PC-9 (cell line): ENCODE measurements at places on chromosomes 7 and 10. TPM values are rescaled to one million over a fixed set of nuclear protein-coding genes. Genes with fewer than 3 reads are reported as not detected.
A peak's percentile ranks its signal among the peaks of the same experiment; 100 is the strongest.

DNA sequence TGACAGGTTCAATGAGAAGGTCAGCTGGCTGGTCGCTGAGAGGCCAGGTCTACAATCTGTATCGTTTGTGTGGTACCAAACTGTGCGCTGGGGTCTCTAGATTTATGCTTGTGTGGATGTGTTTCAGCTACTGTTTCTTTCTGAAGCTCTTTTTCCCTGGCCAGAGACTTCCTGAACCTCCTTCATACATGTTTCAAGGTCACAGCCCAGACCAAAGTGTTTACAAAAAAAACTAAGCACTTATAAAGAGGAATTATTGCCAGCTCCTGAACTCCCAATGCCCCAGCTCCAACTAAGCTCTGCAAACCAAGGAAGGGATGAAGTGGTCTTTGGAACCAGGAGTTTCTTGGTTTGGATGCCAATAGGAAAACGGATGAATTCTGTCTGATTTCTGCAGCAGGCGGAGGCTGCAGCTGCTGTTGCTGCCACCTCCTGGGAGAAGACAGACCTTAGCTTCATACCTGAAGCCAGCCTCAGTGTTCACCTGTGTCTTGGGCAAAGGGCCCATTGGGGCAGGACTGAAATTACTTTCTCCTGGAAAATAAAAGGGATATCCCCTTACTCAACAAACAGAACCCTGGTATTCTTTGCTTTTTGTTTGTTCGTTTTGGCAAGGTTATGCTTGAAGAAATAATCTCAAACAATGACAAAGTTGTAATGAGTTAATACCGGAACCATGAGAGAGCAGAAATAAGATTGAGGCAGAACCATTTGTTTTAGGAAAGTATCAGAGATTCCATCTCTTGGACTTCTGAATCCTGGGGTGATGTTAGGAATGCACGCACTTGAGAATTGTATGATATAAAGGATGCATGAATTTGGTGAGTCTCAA, 24.6 kb upstream of the MKLN1 start:
- peaks cover 11% of the 10 kb centered on the region for H3K4me1 ChIP-seq
- H3K27me3 ChIP-seq = no peaks in the 10 kb centered on the region
- no peak for DNase-seq
- H3K27ac ChIP-seq = no peak overlapping the region
- no peaks in the 10 kb centered on the region for H3K36me3 ChIP-seq
- H3K4me3 ChIP-seq = no peak overlapping the region

Gene GRM3
- not detected in 2 replicates for total RNA-seq

Gene BTBD16
- 0.28 and 0.37 TPM in 2 replicates for total RNA-seq

GRCh38 chr7:28121496-28121895, 59.1 kb downstream of the JAZF1 start:
- DNase-seq = no peak
- H3K36me3 ChIP-seq = no peaks in the 10 kb centered on the region
- peaks cover 1% of the 10 kb centered on the region for H3K4me1 ChIP-seq

DNA sequence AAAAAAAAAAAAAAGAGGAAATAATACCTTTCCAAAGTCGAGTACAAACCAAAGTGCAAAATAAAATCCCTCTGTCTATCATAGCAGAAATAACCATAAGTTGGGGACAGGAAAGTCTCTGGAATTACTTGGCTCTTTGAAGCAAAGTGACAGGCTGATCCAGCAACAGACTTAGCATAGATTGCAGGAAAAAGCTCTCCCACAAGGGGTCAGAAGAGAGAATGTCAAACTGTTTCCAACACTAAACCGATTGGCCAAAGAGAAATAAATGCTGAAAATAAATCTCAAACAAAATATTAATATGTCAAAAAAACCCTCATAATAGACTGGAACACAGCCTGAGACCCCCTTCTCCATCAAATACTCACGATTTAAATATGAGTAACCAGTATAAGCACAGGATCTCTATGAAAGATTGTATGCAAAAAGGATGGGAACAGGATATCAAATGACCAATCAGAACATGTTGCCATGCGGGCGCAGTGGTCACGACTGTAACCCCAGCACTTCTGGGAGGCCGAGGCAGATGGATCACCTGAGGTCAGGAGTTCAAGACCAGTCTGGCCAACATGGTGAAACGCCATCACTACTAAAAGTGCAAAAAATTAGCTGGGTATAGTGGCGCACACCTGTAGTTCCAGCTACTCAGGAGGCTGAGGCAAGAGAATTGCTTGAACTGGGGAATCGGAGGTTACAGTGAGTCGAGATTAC, 1000.7 kb upstream of the LRRN3 start:
- H3K27ac ChIP-seq = no peak overlapping the region
- H3K27me3 ChIP-seq = no peaks in the 10 kb centered on the region
- DNase-seq = no peak
- H3K4me3 ChIP-seq = no peak overlapping the region
- no peaks in the 10 kb centered on the region for H3K4me1 ChIP-seq

DNA sequence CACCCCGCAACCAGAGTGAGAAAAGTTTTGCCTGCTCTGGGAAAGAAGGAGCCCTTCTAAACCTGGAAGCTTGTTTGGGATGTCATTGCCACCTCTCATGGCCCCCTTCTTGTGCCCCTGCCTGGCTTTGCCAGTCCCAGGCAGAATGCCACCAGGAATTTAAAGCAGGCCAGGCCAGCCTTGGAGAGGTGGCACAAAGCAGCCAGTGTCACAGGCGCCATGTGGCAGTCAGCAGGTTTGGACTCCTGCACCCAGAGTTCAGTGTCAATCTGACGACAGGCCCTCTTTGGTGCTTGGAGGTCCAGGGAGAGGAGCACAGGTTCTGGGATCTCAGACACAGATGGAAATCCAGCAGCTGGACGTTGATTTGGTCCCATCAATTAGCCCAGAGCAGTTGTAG, 12.7 kb downstream of the HK1 start:
- H3K27ac ChIP-seq = no peak overlapping the region
- no peak for DNase-seq
- H3K27me3 ChIP-seq = no peaks in the 10 kb centered on the region
- H3K36me3 ChIP-seq = no peaks in the 10 kb centered on the region
- H3K4me3 ChIP-seq = no peak overlapping the region

GRCh38 chr7:142868986-142869415, 14.1 kb downstream of the EPHB6 start:
- H3K36me3 ChIP-seq = peaks cover 11% of the 10 kb centered on the region; the same call in 1 of the 2 replicates
- DNase-seq = no peak
- H3K4me1 ChIP-seq = no peaks in the 10 kb centered on the region
- H3K27ac ChIP-seq = no peak overlapping the region
- H3K4me3 ChIP-seq = no peak overlapping the region

Gene CPA4
- total RNA-seq = 4.2 and 9.8 TPM in 2 replicates

Gene GOT1
- 27.5 and 28.6 TPM in 2 replicates for total RNA-seq

Gene DKK1
- 75.2 and 106 TPM in 2 replicates for total RNA-seq

Gene FGF8
- not detected in 2 replicates for total RNA-seq

GRCh38 chr10:78973901-78974616, 94.7 kb upstream of the ZMIZ1 start:
- H3K27ac ChIP-seq = peak overlapping the region; percentile 94
- H3K36me3 ChIP-seq = no peaks in the 10 kb centered on the region
- H3K4me1 ChIP-seq = peaks cover 66% of the 10 kb centered on the region
- H3K27me3 ChIP-seq = no peaks in the 10 kb centered on the region
- peak overlapping the region; percentile 56 for H3K4me3 ChIP-seq

DNA sequence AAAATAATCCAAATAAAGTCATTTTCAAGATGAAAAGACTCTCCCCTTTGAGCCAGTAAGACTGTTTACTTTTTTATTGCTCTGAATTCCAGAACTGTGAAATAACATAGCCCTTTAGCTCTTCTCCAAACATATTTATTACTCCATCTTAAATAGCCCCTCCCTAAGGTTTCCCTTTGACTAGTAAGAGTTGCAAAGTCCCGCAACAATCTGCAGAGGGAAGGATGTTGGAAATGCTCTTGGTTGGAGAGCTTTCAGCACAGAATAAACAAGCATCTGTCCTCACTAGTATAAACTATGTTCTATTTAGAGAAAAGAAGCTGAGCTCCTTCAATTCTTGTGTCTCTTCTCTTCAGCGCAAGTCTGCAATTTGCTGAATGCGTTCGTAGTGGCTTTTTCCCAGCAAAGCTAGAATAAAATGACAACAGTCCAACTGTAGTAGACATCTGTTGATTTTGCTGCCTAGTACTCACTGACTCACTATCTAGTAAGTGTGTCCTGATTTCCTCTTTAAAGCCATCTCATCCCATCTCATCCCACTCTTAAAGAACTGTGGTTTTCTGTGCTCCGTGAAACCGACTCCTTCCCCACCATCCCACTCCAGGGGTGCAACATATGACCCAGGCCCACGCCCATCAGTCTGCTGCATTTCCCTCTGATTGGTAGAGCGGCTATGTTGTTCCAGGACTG, 104.0 kb downstream of the FAM107B start:
- DNase-seq = no peak

Gene UPK3BL2
- total RNA-seq = 24.3 and 36.8 TPM in 2 replicates

Gene AFAP1L2
- 35.4 and 39.9 TPM in 2 replicates for total RNA-seq

DNA sequence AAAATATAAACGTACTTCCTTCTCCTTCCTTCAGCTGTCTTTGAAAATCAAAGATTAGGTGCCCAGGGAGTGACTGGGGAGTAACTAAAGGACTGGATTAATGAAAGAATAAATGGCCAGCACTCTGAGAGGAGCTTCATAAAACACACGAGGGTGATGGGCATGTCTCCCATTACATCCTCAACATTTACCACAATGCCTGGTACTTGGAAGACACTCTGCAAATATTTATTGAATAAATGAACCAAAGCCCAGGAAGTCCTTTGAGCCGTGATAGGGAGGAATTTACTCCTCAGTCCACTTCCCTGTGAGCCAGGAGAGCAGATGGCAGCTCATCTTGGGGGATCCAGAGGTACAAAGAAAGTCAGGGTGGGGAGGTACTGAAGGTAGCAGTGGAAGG, 96.3 kb downstream of the RAB11FIP2 start:
- no peaks in the 10 kb centered on the region for H3K36me3 ChIP-seq
- no peak overlapping the region for H3K4me3 ChIP-seq
- H3K27me3 ChIP-seq = peaks cover 7% of the 10 kb centered on the region; the same call in 1 of the 2 replicates
- no peak overlapping the region for H3K27ac ChIP-seq

GRCh38 chr7:131076032-131076431, 251.6 kb upstream of the MKLN1 start:
- H3K4me3 ChIP-seq = no peak overlapping the region
- DNase-seq = no peak
- H3K4me1 ChIP-seq = no peaks in the 10 kb centered on the region
- no peaks in the 10 kb centered on the region for H3K27me3 ChIP-seq
- no peak overlapping the region for H3K27ac ChIP-seq

- peaks cover 4% of the 10 kb centered on the region; the same call in 1 of the 2 replicates for H3K4me1 ChIP-seq
- H3K27me3 ChIP-seq = no peaks in the 10 kb centered on the region
- DNase-seq = no peak
- H3K4me3 ChIP-seq = no peak overlapping the region
- H3K36me3 ChIP-seq = no peaks in the 10 kb centered on the region
- peak overlapping the region; percentile 20; the same call in 1 of the 2 replicates for H3K27ac ChIP-seq
Measured at GRCh38 chr7:115009139-115009538, 87.2 kb downstream of the MDFIC start.

- H3K4me3 ChIP-seq = no peak overlapping the region
- H3K36me3 ChIP-seq = no peaks in the 10 kb centered on the region
- no peaks in the 10 kb centered on the region for H3K4me1 ChIP-seq
- no peak for DNase-seq
Measured at GRCh38 chr7:117470777-117471176, 9.0 kb upstream of the CFTR start.

Gene ASB15
- total RNA-seq = not detected in 2 replicates

GRCh38 chr7:95099106-95099505, 191.7 kb downstream of the PPP1R9A start:
- DNase-seq = no peak
- no peaks in the 10 kb centered on the region for H3K36me3 ChIP-seq
- H3K27ac ChIP-seq = no peak overlapping the region
- no peak overlapping the region for H3K4me3 ChIP-seq

Gene FAM131B
- total RNA-seq = 0.65 and 0.80 TPM in 2 replicates

DNA sequence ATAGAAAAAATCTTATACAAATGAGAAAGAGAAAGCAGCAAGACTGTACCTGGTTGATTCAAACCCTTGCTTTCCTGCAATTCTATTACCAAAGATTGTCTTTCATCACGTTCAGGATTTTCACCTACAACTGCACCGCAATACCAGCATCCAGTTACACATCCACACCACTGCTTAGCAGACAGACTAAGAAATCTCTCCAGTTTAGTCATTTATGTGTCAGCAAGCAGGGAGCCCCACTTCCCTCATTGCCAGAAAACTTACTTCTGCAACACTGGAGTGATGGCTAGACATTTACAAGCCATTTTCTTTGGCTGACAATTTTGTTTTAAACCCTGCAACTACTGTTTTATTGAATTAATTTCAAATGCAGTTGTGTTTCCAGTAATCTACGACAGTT, 359.6 kb upstream of the MEOX2 start:
- H3K4me3 ChIP-seq = no peak overlapping the region
- H3K27me3 ChIP-seq = no peaks in the 10 kb centered on the region
- no peak for DNase-seq

Gene MACROH2A2
- 0.43 TPM in 1 of 2 replicates, not detected in the other for total RNA-seq

Gene PIP
- total RNA-seq = not detected in 2 replicates

DNA sequence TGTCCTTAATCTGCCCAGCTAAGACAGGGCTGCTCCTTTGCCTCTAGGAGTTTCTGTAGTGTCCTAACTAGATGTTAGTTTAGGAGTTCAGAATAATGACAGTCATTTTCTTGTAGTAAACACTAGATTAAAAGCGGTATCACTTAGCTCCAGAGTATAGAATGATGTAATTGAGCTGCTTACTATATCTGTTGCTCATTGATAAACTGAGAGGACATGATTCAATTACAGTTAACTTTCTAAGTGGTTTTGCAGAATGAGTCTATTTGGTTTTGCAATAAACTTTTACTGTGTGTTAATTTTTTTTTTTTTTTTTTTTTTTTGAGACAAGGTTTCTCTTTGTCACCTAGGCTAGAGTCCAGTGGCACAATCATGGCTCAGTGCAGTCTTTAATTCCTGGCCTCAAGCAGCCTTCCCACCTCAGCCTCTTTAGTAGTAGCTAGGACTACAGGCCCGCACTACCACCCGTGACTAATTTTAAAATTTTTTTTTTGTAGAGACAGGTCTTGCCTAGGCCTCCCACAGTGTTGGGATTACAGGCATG, 1.8 kb downstream of the STMP1 start:
- H3K27me3 ChIP-seq = no peaks in the 10 kb centered on the region
- H3K4me3 ChIP-seq = peak overlapping the region; percentile 99; the same call in 1 of the 2 replicates
- H3K36me3 ChIP-seq = no peaks in the 10 kb centered on the region
- H3K4me1 ChIP-seq = peaks cover 16% of the 10 kb centered on the region
- peak overlapping the region; percentile 92 for H3K27ac ChIP-seq

Gene PNLIPRP3
- not detected in 2 replicates for total RNA-seq

Gene EBF3
- not detected in 2 replicates for total RNA-seq

GRCh38 chr7:113890331-113891030, 28.3 kb downstream of the PPP1R3A start:
- H3K27me3 ChIP-seq = no peaks in the 10 kb centered on the region
- no peak overlapping the region for H3K4me3 ChIP-seq
- H3K36me3 ChIP-seq = no peaks in the 10 kb centered on the region
- H3K4me1 ChIP-seq = no peaks in the 10 kb centered on the region

GRCh38 chr7:5683280-5683670, 98.2 kb downstream of the RNF216 start:
- H3K4me3 ChIP-seq = no peak overlapping the region
- H3K27me3 ChIP-seq = no peaks in the 10 kb centered on the region
- DNase-seq = no peak
- H3K36me3 ChIP-seq = no peaks in the 10 kb centered on the region; the same call in 1 of the 2 replicates

Gene RNLS
- not detected in 2 replicates for total RNA-seq

Gene MYO3A
- total RNA-seq = not detected in 2 replicates

GRCh38 chr10:66834802-66835201, 91.0 kb upstream of the LRRTM3 start:
- no peaks in the 10 kb centered on the region for H3K27me3 ChIP-seq
- H3K36me3 ChIP-seq = no peaks in the 10 kb centered on the region
- H3K4me1 ChIP-seq = no peaks in the 10 kb centered on the region
- no peak overlapping the region for H3K4me3 ChIP-seq

- H3K4me3 ChIP-seq = no peak overlapping the region
- H3K4me1 ChIP-seq = peaks cover 17% of the 10 kb centered on the region
- no peaks in the 10 kb centered on the region for H3K36me3 ChIP-seq
Measured at GRCh38 chr10:31352436-31353226, 33.6 kb downstream of the ZEB1 start.
